ENCODE measurements at places on chromosomes 4 and X.

DNA sequence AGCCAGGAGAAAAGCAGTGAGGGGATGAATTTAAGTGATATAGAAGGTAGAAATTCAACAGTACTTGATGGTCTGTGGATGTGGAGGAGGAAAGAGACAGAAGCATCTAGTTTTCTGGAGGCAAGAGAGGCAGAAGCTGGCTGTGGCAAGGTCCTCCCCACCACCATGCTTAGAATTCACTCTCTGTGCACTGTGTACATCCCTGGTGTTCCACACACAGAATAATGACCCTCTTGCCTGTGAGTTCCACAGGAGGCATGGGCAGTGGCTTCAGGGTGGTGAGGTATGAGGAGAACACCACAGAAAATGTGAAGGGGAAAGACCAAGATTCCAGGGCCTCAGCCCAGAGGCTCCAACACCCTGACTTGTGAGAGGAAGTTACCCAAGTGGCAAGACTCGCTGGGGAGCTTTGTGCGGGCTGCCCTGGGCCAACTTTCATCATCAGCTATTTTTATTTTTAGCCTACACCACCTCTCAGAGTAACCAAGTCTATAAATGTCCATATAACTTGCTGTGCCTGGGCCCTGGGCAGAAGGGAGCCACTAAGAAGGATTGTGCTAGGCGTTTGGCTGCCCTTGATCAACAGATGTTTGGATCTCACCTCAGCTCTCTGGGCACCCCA, 7.8 kb upstream of the INTS6L start:
- DNase-seq = no peak

GRCh38 chr4:36133658-36134057, 110.7 kb downstream of the ARAP2 start:
- no peak for DNase-seq

GRCh38 chr4:24831637-24832036, 36.3 kb downstream of the SOD3 start:
- no peak for DNase-seq

GRCh38 chr4:54473077-54473545, 184.6 kb upstream of the KIT start:
- no peak for DNase-seq

DNA sequence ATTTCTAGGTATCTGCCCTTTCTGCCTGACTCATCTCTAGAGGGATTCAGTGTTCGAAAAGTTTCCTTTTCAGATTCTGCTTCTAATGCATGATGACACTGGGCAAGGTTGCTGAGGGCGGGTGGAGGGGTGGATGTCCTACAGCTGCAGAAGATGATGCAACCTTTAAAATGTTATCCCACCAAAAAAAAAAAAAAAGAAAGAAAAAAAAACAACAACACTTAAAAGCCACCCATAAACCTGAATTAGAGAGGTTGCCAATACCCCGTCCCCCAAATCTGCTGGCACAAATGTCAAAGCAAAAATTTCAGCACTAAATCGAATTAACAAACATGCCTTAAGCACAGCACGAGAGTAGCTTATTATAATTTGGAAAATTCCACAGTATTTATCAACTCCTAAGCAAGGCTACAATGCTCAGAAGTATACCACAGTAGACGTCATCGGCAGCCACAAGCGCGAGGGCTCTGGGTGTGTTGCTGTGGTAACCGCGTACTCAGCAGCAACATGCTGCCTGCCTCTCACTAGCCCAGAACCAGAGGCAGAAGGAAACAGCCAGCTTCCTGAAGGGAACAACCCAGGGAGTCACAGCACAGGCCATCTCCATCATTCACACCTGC, 167.5 kb upstream of the MAP3K15 start:
- peak; percentile 76 for DNase-seq

DNA sequence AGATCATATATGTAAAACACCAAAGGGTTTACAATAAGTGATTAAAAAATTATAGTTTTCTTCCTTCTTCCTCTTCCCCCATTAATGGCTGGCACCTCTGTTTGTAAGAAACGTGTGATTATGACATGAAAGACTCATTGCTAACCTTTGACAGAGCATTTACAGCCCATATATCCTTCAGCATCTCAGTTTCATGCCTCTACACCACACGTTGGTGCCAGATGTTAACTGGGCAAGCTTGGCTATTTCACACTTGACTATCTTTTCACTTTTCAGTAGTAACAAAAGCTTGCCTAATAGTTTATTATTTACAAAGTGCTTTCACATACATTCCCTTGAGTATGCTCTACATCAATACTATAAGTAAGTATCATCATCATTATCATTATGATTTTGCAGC, 65.3 kb upstream of the C1QTNF7 start:
- DNase-seq = no peak

GRCh38 chr4:90061881-90062280, 65.3 kb upstream of the CCSER1 start:
- DNase-seq = no peak

GRCh38 chr4:114108869-114109268, 129.4 kb upstream of the ARSJ start:
- DNase-seq = no peak

DNA sequence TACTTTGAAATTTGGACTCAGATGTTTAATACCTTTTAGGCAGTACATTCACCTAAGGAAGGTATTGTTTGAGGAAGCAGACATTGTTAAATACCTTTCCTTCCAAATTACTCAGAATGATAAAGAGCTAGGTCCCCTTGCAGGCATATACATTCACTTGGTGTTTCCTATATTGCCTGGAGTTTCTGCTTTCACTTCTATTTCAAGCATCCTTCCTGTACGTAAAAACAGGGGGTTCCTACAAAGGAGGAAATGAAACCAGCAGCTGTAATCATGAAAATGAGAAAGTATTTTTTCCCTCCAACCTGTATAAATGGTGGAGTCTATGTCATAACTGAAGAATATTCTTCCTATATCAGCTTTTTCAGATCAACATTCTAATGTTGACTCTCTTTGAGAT, 90.4 kb upstream of the RASGEF1B start:
- no peak for DNase-seq

DNA sequence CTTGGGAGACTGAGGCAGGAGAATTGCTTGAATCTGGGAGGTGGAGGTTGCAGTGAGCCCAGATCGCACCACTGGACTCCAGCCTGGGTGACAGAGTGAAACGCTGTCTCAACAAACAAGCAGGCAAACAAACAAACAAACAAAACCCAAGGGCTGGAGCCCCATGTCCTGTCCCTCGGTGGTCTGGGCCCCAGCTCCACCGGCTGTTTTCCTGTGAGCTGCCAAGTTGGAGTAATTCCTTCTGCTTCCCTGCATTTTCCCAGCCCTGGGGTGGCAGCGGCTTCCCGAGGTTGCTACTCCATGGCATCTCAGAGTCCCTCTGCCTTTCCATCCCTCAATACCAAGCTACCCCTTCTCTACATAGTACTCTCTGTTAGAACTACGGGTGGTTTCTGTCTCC, 43.2 kb downstream of the RGS12 start:
- no peak for DNase-seq

GRCh38 chrX:46649421-46650260, 76.1 kb downstream of the CHST7 start:
- no peak for DNase-seq

- no peak for DNase-seq
Measured at GRCh38 chr4:1459081-1459721, 53.0 kb upstream of the NKX1-1 start.

- DNase-seq = no peak
Measured at GRCh38 chrX:8273451-8273895, 102.4 kb upstream of the VCX2 start.

DNA sequence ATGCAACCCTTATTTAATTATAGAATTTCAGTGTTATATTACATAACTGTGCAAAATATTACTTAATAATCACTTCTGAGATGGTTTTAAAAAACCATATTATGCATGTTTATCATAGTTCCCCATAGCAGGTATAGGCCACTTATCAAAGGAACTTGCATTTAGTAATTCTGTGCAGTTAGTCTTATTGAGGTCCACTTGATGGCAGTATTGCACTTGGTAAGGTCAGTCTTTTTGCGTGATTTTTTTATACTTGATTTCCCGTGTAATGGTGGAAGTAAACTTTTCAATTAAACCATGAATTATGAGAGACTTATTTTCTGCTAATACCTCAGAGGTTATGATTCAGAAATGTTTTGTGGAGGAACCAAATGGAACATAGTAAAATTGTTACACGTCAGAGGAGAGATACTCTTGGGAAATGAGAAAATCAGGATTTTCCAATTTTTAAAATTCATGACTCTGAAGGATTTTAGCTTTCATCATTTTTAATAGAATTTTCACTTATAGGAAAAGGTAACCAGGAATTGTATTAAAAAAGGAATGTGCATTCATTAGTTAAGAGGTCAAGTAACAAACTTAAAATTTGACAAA, 230.0 kb downstream of the CCSER1 start:
- no peak for DNase-seq

- no peak for DNase-seq
Measured at GRCh38 chrX:36583674-36584073, 424.5 kb upstream of the FAM47C start.

- DNase-seq = no peak
Measured at GRCh38 chr4:153342751-153343552, 1.5 kb upstream of the MND1 start.

DNA sequence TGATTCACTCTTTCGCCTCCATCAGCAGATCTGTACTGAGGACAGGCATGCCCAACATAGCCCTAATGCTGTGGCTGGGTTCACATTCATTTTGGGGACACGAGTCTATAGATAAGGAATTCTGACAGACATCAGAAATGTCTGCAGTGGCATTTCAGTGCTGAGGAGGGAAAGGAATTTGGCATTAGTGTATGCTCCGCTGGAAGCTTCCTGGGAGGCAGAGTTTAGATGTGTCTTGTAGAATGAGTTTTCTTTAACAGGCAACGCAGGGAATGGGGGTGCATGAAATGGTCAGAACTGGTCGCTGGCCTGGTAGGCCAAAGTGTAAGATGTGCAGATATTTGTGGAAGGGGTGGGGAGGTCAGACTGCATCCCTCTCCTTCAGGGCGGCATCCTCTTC, 43.5 kb upstream of the ZNF518B start:
- no peak for DNase-seq

DNA sequence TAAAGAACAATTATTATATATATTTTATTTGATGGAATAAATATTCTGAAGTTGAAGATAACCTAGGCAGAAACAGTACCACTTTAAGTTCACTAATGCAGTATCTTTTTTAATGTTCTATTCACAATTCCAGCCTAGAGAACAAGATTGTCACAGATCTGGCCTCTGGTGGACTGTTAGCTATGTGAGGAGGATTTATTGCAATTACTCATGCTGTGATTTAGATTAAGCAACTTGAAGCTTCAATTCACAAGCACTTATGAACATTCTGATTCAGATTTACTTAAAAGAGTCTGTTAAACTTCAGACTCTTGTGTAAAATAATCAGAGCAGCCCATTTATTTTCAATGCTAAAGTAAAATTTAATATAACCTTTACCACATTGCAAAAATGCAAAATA, 1489.8 kb downstream of the STIM2 start:
- DNase-seq = no peak

DNA sequence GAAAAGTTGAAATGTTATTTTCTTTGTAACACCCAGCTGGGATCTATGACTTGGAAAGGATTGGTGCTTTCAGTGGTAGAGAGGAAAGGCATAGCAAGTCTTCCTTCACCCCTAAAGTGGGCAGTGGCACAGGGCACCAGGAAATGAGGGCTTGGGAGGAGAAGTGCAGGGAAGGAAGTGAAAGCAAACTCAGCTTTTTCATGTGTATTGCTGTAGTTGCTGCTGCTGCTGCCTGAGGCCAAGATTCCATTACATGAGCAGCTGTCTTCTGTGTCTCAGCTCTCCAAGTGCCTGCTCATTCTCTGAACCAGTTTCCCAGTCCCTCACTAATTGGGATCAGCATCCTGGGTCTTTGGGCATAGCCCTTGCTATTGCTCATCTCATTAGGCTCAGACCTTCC, 2.6 kb downstream of the HCCS start:
- no peak for DNase-seq
